ENCODE measurements at places on chromosomes 1 and 21.

- DNase-seq = no peak
Measured at GRCh38 chr1:202244841-202245261, 51.3 kb downstream of the LGR6 start.

- no peak for DNase-seq
Measured at GRCh38 chr1:222844411-222844779, 29.6 kb downstream of the DISP1 start.

DNA sequence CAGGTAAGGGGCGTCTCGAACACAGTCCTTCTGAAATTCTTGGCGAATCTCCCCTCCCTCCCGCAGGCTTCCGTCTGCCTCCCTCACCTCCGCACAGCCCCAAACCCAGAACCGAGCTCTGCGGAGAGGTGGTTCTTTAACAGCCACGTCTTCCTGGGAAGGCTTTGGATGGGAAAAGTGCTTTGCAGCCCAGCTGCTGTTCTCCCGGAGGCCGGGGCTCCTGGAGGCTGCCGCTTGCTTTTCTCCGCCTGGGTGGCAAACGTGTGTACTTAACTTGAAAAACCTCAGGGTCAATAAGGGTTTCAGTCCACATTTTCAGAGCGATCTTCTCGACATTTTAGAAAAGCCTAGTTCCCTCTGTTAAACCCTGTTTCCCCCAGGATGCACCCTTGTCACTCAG, 109.3 kb downstream of the PRDM16 start:
- DNase-seq = no peak

DNA sequence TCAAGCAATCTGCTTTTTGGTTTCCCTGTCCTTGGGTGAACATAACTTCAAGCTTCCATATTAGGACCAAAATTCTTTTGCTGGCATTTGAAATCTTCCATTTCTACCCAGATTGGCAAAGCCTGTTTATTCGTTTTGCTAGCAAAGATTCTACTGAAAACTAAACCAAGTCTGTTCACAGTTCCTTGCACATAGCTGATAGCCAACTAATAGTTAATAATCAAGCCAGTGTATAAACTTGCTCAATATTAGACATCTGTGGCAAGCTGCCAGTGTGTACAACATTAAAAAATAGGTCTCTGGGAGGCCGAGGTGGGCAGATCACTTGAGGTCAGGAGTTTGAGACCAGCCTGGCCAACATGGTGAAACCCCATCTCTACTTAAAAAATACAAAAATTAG, 6.3 kb downstream of the APP start:
- DNase-seq = no peak

DNA sequence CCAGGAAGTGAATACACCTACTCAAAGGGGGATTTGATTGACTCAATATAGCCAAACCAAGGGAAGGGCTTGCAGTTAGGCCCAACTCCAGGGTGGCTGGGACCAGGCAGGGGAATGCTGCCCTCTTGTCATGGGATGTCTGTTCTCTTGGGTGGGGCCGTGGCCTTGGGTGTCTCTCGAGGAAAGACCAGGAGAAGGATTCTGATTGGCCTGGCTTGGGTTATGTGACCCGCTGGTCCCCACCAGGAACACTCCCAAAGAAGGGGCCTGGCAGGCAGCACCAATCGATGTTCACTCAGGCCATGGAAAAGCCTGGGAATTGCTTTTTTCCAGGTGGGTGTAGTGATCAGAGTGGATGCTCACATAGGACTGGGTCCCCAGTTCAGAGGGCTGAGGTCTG, 10.1 kb upstream of the ZNF362 start:
- no peak for DNase-seq

- no peak for DNase-seq
Measured at GRCh38 chr1:222288053-222288452, 259.9 kb downstream of the HHIPL2 start.

DNA sequence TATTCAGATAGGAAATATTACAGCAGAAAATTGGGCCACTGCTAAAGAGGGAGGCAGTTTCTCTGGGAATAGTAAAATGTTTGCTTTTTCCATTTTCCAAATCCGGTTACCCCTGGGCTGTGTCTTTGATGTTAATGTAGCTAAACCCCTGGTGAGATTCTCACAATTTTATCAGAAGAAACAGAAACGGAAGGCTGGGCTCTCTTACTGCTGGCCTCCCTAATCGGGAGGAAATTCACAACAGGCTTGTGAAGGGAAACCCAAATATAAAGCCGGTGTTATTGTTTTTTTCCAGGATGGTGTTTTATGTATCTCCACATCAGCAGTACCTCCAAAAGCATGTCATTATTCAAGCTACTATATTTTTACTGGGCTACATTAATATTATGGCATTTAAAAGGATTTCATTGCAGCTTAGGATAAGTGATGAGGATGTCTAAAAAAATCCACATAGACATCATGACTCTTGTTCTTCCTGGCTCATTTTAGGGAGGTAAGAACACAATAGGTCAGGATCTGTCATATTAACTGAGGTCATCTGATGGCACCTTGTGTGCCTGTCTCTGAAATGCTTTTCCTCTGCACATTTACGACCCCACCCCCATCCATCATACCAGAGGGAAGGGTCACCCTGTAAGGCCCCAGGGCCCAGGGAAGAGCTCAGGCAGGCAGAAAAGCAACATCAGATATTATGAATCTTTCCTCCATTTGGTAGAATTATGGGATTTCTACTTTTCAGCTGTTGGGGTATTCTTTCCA, 158.7 kb downstream of the DSCAM start:
- DNase-seq = no peak

DNA sequence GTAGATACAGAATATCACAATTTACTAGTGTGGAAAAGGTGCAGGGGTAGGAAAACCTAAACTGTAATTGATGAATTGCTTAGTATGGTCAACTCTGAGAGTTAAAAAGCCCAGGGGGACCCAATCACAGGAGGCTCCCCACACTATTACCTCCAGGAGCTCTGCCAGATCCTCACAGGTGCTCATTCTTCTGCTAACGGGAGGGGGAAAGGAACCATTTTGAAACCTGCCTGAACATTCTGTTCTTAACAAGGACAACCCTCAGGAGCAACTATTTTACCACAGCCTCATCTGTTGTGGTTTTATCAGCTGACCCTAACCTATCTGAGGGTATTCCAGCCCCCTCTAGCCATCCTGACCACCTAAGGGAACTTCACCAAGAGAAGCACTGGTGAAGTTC, 19.1 kb downstream of the PDIK1L start:
- DNase-seq = no peak

Measured in GM20000 (cell line).